ENCODE measurements at places on chromosomes 2 and 18.

DNA sequence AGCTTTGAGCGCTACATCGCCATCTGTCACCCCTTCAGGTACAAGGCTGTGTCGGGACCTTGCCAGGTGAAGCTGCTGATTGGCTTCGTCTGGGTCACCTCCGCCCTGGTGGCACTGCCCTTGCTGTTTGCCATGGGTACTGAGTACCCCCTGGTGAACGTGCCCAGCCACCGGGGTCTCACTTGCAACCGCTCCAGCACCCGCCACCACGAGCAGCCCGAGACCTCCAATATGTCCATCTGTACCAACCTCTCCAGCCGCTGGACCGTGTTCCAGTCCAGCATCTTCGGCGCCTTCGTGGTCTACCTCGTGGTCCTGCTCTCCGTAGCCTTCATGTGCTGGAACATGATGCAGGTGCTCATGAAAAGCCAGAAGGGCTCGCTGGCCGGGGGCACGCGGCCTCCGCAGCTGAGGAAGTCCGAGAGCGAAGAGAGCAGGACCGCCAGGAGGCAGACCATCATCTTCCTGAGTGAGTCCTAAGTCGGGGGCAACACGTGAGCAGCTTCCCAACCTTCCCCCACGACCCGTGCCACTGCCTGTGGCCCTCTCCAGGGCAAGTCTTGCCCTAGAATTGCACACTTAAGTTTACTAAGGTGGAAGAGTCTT, 928 bp downstream of the GPR39 start:
- no peak for DNase-seq

DNA sequence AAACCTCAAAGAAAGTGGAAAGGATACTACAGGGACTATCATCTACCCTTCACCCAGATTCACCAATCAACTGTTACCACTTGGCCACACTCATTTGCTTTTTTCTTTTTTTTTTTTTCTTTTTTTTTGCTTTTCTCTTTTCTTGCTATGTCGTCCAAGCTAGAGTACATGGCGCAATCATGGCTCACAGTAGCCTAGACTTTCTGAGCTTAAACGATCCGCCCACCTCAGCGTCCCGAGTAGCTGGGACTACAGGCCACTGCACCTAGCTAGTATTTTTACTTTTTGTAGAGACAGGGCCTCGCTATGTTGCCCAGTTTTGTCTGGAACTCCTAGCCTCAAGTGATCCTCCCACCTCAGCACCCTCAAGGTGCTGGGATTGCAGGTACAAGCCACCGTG, 24.0 kb downstream of the BIN1 start:
- DNase-seq, result no peak

DNA sequence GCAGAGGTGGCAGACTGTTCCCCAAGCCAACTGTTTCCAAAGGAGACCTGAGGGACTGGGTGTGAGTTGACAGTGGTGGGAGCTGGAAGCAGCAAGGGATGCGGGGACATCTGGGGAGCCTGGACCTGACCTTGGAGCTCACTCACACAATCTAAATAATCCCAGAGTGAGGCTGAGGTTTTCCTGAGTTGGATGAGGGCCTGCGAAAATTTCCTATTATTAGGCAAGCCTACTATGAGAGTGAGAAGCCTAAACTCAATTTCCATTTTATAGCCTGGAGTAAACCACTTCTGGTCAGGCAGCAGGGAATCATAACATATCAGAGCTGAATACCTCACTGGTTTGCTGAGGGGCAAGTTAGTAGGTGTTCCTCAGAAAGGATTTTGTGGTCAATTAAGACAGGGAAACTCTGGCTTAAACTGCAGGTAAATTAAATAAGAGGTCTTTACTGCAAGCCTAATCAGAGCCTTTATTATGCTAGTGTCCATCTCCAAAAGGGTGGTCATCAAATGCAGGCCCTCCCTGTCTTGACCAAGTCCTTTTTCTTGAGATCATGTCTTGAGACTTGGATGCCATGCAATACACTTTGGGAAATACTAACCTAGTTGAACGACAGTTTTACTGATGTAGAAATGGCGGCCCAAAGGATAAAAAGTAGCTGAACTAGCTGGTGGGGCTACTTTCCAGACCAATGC, 1.7 kb upstream of the COX5B start:
- DNase-seq, result no peak

DNA sequence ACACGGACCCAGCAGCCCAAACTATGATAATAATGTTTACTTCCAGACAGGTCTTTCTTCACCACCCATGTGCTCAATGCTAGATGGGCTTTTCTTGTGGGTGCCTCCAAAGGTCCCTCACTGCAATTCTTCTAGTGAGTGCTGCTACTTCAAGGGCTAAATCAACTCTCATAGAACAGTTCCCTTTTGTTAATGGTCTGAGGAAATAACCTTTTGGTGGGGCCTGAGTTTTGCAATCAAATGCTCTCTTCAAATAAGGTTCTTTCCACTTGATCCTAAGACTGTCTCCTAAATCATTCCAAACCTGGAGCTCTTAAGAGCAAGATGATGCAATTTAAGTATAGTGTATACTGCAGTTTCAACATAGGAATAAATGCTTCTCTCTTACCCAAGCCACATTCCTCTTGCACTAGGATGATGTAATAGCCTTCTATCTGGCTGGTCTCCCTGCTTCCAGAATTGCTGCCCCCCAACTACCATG, 6.0 kb downstream of the NEMP2 start:
- DNase-seq, result no peak

DNA sequence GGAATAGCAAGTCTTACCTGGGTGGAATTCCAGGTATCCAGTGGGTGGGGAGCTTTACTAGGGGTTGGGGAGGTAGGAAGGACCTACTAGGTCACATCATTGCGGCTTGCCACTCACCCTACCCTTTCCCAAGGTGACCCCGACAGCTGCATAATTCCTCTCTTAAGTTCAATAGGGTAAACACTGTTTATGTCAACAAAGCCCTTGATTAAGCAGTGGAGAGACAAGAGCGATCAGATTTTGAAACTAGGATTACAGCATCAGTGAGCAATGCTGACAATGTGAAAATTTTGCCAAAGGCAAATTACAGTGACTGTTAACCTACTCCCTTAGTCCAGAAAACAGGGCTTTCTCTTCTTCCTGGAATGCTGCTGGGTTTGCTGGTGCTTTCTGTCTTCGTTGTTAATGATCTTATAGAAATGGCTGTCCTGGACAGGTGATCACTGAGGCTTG, 14.5 kb downstream of the SLC19A3 start:
- no peak for DNase-seq
